ENCODE measurements at places on chromosomes 5 and 9. TPM values are rescaled to one million over a fixed set of nuclear protein-coding genes. Genes with fewer than 3 reads are reported as not detected.

Gene BTNL3
- not detected for total RNA-seq

Gene SLC6A7
- total RNA-seq: under 0.01 TPM

Gene CTSV
- total RNA-seq: 0.36 TPM

Gene NR3C1
- 113 TPM for total RNA-seq

Gene HRCT1
- 1.8 TPM for total RNA-seq

GRCh38 chr5:82004511-82004910 is 32.7 kb downstream of the ATG10 start:
- no peaks in the 10 kb centered on the region for H3K36me3 ChIP-seq
- no peaks in the 10 kb centered on the region for H3K4me1 ChIP-seq
- H3K27me3 ChIP-seq: no peaks in the 10 kb centered on the region
- DNase-seq: no peak
- H3K4me3 ChIP-seq: no peak overlapping the region

DNA sequence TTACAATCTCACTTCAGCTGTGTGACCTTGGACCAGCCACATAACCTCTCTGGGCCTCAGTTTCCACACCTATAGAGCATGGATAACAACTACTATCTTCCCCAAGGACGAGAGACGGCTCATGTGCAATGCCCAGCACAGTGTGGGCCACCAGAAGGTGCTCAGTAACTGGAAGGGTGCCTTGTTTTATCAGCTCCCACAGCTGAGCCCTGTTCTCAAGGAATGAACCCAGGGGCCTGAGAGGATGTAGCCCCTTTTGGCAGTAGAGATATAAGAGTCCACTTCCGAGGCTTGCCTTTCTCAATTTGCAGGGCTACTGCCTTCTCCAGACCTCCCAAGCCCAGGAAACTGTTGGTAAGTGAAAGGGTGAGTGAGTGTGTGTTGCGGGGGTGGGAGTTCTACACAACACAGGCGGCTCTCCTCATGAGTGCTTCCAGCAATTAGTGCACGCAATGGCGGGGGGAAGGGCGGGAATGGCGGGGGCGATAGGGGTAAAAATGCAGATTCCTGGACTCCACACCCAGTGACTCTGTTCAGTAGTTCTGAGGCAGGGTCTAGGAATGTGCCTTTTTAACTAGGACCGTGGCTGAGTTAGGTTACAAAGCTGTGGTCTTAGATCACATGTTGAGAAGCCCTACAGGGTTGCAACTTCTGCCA is 185.1 kb downstream of the FSTL4 start:
- no peak overlapping the region for H3K4me3 ChIP-seq
- H3K36me3 ChIP-seq: no peaks in the 10 kb centered on the region
- H3K27me3 ChIP-seq: peaks cover 9% of the 10 kb centered on the region
- peaks cover 5% of the 10 kb centered on the region for H3K4me1 ChIP-seq

- no peaks in the 10 kb centered on the region for H3K27me3 ChIP-seq
- H3K4me1 ChIP-seq: peaks cover 3% of the 10 kb centered on the region
- H3K27ac ChIP-seq: no peak overlapping the region
- no peaks in the 10 kb centered on the region for H3K36me3 ChIP-seq
- no peak for DNase-seq
These were observed 192.6 kb upstream of the RASA1 start for GRCh38 chr5:87074934-87075541.

DNA sequence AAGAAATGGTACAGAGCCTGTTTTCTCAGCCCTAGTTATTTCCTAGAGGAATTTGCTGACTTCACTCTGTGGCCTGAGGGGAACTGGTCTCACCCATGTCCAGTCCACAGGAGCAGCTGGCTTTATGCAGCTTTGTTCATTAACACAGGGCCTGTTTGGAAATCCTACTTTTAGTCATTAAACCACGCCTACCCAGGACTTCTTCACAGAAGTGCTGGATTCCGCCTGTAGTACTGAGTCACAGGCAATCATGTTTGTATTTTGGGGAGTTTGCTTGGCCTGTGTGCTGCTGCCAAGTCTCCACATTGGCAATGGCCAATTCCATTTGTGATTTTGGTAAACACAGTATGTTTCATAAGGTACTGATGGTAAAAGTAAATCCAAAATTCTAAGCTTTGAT is 52.8 kb downstream of the CTNND2 start:
- DNase-seq: no peak
- H3K4me3 ChIP-seq: no peak overlapping the region
- H3K4me1 ChIP-seq: no peaks in the 10 kb centered on the region
- H3K36me3 ChIP-seq: no peaks in the 10 kb centered on the region

- no peak overlapping the region for H3K4me3 ChIP-seq
- no peaks in the 10 kb centered on the region for H3K36me3 ChIP-seq
- DNase-seq: no peak
- H3K4me1 ChIP-seq: no peaks in the 10 kb centered on the region
- H3K27ac ChIP-seq: no peak overlapping the region
These were observed 396.8 kb downstream of the TLE4 start for GRCh38 chr9:79968533-79968932.

DNA sequence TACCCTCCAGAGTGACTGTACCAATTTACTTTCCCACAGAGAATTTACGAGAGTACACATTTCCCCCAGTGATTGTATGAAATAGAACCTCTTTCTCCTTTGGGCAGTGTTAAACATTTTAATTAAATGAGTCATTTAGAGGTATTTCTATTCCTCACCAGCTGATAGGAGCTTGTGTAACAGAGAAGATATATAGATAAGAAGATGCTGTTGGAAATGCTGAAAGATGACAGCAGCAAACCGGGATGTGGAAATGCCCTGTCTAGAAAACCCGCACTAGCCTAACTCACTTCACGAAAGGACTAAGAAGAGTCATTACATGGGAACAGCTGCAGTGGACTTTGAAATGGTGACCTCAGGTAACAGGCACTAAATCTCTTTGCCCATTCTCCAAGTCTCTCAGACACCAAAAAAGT is 68.3 kb downstream of the LPAR1 start:
- peak overlapping the region; percentile 67 for H3K27ac ChIP-seq
- H3K36me3 ChIP-seq: peaks cover 48% of the 10 kb centered on the region
- peaks cover 13% of the 10 kb centered on the region for H3K4me1 ChIP-seq
- no peaks in the 10 kb centered on the region for H3K27me3 ChIP-seq
- H3K4me3 ChIP-seq: no peak overlapping the region

- DNase-seq: no peak
- peaks cover 30% of the 10 kb centered on the region for H3K36me3 ChIP-seq
- peak overlapping the region; percentile 92 for H3K27ac ChIP-seq
- peaks cover 54% of the 10 kb centered on the region for H3K4me1 ChIP-seq
- no peaks in the 10 kb centered on the region for H3K27me3 ChIP-seq
- H3K4me3 ChIP-seq: peak overlapping the region; percentile 80
These were observed 671 bp downstream of the DUSP1 start for GRCh38 chr5:172770374-172770674.

DNA sequence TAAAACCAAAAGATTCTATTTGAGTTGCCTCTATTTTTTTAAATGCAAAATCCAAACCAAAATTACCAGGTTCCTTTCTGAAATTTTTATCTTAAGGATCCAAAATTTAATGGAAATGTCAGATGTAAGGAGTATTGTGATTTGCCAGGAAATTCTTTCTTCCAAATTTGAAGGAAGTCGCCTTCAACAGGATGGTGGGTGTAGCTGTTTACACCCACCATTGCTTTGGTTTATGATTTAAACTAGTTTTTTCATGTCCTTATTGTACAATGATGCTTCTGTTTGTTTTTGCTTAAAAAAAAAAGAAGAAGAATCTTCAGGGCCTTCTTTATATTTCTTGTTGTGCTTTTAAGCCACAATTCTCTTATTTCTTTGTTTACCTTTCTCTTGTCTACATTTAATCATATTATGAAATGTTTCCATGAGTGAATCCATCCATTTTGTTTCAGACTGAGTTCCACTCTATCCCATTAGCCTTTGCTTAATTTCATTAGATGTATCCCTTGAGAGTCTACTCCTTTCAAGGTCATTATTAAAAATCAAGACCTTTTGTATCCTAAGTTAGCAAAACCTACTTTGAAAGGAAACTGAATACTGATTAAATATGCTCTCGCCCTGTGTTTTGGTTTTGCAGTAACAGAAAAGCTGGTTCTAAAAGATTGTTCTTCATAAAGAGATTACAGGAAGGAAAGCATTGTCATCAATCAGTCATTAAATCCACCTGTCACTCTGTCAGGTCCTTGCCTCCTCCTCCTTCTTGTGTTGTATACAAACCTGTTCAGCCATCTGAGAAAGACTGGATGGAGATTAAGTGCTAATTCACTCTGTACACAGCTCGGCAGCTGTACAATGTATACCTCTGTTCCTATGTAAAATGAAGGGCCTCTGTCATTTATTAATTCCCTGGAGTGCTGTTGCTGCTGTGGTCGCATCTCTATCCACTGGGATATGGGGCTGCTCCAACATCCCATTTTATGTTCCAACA is 45.5 kb upstream of the SLC2A8 start:
- H3K36me3 ChIP-seq: no peaks in the 10 kb centered on the region
- DNase-seq: no peak
- no peak overlapping the region for H3K4me3 ChIP-seq
- peaks cover 3% of the 10 kb centered on the region for H3K27me3 ChIP-seq
- H3K4me1 ChIP-seq: no peaks in the 10 kb centered on the region

DNA sequence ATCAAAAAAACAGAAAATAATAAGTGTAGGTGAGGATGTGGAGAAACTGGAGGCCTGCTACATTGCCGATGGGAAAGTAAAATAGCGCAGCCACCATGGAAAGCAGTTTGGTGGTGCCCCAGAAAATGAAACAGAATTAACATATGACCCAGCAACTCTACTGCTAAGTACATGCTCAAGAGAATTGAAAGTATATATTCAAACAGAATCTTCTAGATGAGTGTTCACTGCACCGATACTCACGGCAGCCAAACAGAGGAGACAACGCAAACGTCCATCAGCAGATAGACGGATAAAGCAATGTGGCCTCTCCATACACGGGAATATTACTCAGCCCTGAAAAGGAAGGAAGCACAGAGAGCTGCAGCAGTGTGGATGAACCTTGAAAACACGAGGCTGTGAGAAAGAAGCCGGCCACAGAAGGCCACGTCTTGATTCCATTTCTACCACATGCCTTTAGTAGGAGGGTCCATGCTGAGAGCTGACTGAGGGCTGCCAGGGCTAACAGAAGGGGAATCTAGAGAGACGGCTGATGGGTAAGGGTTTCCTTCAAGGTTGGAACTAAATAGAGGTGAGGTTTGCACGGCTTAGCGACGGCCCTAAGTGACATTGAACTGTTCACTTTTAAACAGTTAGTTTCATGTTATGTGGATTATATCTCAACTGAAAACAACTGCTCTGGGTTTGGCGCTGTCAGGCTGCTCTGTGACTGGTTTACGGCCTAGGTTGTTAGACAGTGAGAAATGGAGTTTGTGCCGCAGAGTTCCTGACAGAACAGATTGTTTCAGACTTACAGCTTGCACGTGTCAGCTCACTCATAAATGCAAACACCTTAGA is 29.8 kb downstream of the AHRR start:
- H3K36me3 ChIP-seq: peaks cover 58% of the 10 kb centered on the region
- H3K27ac ChIP-seq: no peak overlapping the region
- H3K4me1 ChIP-seq: no peaks in the 10 kb centered on the region
- no peak overlapping the region for H3K4me3 ChIP-seq

GRCh38 chr5:170576602-170577535 is 73.0 kb downstream of the KCNIP1 start:
- H3K27me3 ChIP-seq: peaks cover 19% of the 10 kb centered on the region
- H3K4me3 ChIP-seq: no peak overlapping the region
- peaks cover 4% of the 10 kb centered on the region for H3K4me1 ChIP-seq
- DNase-seq: no peak

GRCh38 chr5:83009408-83009807 is 67.8 kb downstream of the TMEM167A start:
- no peaks in the 10 kb centered on the region for H3K4me1 ChIP-seq
- H3K36me3 ChIP-seq: no peaks in the 10 kb centered on the region
- DNase-seq: no peak
- H3K27ac ChIP-seq: no peak overlapping the region
- no peak overlapping the region for H3K4me3 ChIP-seq

Data from osteoblast (primary cell).